ENCODE measurements at places on chromosomes 1 and 21. TPM values are rescaled to one million over a fixed set of nuclear protein-coding genes. Genes with fewer than 3 reads are reported as not detected.

The GJA9 gene
- total RNA-seq, result not detected

The DNM3 gene
- 1.4 TPM for total RNA-seq

The FAM167B gene
- total RNA-seq, result 0.88 TPM

The NGF gene
- 1.3 TPM for total RNA-seq

The DDX59 gene
- 17.9 TPM for total RNA-seq

The HEYL gene
- total RNA-seq, result 0.57 TPM
